Stimulated activated CD4-positive, alpha-beta T cell treated with anti-CD3 and anti-CD28 coated beads, Interleukin-1b, Interleukin-23, amount 100 ng/mL, for 1 hour (primary cell): ENCODE measurements at places on chromosomes 12 and 14.

GRCh38 chr14:24535737-24536136 lies 27.7 kb upstream of the CMA1 start:
- no peak for DNase-seq

GRCh38 chr12:114984634-114985061 lies 300.7 kb upstream of the TBX3 start:
- DNase-seq, result no peak

DNA sequence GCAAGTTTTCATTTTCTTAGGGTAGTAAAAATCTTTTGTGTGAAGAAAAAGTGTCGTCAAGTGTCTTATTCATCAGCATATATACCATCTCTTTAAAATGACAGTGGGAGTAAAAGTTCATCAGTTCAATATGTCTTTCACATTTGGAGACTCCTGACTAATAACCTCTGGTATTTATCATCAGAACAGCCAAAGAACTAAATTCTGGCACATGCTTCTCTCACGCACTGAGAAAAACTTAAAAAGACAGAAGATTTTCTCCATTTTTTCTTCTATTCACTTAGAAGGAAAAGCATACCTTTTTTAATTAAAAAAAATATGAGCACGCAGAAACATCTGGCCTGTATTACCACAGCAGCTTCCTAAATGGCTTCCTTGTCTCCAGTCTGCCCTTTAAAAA lies 265.7 kb downstream of the AKAP6 start:
- DNase-seq, result no peak

DNA sequence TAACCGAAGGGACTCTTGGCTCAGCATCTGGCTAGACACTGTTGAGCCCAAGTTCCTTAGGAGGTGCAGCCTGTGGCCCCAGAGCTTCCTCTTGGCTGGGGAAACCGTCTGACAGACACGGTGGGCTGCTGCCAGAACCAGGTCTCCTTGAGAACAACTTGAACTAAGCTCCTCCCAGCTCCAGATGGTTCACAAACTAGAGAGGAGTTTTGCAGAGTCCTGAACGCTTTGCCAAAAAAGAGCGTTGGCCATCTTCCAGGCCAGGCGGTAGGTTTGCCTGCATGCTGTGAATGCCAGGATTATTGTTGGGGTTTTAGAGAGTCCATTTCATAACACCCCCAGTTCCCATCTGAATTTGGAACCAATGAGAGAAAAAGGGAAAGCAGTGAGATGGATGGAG lies 399.8 kb downstream of the RGS6 start:
- no peak for DNase-seq

GRCh38 chr12:40248034-40248433 lies 23.2 kb downstream of the LRRK2 start:
- DNase-seq, result no peak

GRCh38 chr12:9758119-9758518 lies 2.6 kb downstream of the CD69 start:
- no peak for DNase-seq

DNA sequence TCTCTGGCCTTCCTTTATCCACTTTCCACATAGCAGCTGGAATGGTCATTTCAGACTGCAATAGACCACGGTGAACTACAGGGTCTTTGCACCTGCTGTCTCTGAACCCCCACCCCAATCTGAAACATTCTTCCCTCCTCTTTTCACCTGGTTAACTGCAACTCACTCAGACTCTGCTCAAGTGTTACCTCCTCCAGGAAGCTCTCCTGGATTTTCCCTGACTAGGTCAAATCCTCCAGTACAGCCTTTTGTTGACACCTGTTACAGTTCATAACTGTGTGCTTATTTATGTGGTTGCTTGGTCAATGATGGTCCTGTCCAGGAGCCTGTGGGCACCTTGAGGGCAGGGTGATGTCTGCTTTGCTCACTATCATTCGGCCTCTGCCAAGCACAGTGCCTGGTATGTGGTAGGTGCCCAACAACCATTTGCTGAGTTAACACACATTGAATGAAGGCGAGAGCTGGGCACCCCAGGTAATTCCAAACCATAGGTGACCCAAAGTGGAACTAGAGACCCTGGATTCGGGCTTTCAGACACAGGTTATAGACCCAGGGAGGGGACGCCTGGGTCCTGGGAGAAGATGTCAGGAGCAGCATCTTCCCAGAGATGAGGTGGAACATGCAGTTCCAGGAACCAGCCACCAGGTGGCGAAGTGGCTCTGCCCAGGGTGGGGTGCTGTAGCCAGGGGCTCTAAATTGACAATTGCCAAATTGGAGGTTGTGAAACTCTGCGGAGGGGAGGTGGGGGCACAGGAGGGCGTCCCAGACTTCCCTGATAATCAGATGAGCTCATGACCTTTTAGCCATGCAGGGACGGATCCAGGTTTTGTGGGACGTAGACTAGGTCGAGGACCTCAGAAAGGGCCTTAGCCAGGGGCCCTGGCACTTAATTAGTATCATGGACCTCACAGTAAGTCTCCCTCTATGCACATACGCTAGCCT lies 28.1 kb downstream of the TRPV4 start:
- peak; percentile 51 for DNase-seq

DNA sequence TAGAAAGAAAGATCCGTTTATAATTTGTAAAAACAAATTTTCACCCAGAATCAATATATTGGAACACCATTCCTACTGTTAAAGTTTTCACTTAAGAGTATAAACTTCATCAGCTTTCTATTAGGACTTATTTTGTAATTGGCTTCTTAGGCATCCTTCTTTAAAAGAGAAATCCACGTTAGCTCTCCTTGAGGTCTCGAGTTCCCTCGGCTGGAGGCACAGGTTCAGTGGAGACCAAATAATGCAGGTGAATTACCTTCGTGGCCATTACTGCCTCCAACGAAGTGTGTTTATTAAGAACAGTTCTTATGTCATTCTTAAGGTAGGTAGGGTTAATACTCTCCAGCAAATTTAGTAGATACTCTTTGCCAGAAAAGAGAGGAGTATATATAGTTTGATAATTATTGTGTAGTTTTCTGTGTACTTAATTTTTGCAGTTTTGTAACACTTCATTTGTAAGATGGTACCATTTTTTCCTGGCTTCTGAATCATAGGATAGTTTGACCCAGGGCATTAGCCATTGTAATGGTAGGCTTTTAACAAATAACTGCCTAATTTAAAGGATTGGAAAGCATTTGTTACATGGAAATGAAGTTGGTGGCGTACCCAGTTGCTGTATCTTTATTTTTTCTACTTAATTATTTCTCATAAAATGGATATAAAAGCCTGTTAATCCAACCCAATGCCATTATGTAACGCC lies 2.2 kb downstream of the CALM1 start:
- DNase-seq, result no peak

DNA sequence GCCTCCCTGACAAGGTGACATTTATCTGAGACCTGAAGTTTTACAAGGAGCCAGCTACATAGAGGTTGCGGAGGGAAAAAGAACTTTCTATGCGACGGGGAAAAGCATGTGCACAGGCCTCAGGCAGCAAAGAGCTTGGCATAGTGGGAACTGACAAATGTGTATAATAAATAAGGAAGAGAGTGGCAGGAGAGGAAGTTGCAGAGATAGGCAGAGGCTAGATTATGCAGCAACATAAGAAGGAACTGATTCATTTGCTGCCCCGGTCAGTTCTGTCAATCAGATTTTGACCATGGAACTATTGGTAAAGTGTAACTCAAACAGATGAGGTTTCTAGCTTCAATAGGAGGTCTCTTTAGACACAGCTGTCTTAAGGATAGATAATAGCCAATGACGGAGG lies 33.7 kb upstream of the RIC8B start:
- no peak for DNase-seq

DNA sequence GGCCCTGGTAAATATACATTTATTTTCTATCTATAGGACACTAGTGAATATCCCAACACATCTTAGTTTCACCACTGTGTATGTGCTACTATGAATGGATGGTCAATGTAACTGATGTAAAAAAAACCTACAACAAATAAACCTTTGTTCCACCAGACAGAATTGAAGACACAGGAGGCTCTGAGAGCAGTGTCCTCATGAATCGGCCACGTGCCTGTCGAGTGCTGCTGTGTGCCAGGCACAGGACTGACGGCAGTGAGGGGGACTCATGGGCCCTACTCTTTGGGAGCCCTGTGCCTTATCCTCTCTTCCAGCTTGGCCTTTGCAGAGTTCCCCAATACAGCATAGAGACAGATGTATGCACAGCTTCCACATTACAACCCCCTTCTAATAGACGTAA lies 18.2 kb downstream of the CINP start:
- no peak for DNase-seq

DNA sequence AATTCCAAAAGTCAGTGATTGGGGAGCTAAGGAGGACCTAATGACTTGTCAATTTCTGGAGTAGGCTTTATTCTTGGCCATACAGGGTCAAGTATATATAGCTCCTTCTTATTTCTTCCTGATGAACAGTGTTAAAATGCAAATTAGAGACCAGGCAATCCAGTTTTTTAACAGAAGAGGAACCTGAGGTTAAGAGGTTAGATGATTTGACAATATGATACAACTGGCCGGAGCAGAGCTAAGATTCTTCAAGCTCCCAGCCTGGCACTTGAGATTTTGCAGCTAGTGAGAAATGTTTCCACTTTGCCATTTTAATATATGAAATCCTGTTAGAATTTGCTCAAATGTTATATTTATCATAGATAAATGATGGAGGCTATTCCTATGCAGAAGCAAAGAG lies 204.0 kb downstream of the SSPN start:
- no peak for DNase-seq

DNA sequence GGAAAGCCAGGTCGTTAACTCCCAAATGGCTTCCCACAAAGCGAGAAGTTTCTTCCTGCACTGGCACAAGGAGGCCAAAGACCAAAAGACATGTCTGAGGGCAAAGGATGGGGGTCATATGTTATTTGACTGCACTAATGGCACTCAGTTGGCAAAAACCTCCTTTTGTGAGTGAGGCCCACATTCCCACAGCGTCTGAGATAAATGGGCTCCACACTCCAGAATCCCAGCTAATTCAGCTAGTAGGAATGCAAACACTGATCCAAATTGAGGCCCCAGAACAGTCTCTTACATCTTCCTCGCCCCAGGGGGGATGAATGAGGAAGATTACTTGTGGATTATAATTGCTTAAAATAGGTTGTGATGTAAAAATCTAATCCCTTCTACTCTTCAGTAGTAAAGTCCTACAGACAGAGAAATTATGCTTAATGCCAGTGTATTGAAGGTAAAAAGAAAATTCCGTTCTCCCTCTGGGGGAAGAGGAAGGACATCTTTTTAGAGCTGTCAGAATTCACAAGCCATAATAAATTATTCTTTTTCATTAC lies 86.4 kb upstream of the PIWIL1 start:
- no peak for DNase-seq

- DNase-seq, result no peak
These were observed 18.5 kb upstream of the PMCH start for GRCh38 chr12:102215992-102216691.

GRCh38 chr12:48986720-48987291 lies 8.7 kb downstream of the WNT1 start:
- no peak for DNase-seq

DNA sequence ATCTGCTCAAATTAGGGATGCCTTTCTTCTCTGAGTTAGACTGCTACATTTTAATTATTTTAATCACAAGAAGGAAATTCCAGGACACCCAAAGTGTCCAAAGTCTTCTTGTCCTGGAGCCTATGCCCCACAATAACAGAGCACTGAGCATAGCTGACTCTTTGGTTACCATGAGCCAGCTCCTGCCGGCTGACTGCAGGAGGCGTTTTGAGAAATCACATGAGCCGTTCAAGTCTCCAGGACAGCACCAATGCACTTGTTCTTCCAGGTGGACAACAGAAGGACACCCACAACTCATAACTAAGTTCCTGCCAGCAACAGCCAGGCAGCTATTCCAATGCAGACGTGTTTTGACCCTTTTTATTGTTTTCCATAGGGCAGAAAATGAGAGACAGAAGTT lies 46.0 kb upstream of the SRSF5 start:
- DNase-seq, result no peak

DNA sequence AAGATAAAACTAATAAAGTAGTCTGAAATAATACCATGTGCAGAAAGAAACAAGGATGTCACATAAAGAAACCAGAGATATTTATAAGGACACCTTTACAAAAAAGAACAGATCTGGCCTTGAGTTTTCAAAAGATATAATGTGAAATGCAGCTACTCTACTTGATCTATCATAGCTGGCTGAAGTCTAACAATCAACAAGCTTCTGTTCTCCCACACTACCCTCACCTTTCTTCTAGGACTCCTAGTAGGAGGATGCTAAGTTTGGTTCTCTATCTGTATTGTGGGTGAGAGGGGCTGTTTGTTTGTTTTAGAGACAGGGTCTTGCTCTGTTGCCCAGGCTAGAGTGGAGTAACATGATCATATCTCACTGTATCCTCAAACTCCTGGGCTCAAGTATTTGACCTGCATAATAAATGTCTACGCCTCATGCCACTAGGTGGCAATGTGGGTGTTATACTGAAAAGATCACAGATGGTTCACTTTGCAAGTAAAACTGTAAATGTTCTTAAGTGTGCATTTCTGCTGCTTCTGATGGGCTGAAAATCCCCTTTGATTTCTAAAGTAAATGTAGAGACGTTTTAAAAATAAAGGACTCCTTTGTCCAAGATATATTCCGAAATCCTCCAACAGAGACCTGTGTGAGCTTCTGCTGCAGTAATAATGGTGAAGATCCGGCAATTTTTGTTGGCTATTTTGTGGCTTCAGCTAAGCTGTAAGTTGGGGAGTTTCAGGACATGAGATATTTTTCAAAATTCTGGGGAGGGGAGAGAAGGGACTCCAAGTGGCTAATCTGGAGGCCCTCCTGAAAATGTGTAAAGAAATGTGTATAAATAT lies 269.3 kb downstream of the DAD1 start:
- DNase-seq, result no peak

DNA sequence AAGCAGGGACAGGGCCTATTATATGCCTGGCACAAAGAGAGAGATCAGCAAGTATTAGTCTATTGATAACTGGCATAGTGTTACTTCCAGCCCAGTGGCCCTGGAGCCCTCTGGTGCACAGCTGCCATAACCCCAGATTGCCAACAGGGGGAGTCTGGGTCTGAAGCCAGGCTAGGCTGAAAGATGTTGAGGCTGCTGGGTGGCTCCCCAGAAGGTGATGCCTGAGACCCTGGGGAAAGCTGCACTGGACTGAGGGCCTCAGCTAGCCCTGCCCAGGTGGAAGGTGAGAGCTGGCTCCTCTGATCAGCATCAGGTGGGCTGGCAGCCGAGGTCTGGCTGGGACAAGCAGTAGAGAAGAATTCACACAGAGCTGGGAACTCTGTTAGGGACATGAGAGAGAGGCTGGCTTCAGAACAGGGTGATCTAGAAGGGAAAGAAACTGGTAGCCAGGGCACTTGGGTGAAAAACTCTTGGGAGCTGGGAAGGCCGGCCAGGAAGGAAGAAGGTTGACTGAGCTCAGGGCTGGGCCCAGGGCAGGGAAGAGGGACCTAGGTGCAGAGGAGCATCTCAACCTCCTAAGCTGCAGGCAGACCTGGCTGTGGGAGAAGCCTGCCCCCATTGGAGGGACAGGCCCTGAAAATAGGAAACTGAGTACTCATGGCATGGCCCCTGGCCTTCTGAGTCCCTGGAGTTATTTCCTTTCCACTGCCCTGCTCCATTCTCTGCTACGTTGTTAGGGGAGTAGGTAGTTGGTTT lies 3.9 kb downstream of the GZMH start:
- peak; percentile 43 for DNase-seq

GRCh38 chr14:69625299-69626131 lies 14.1 kb downstream of the SUSD6 start:
- DNase-seq, result no peak

- DNase-seq, result no peak
These were observed 7.0 kb upstream of the MARK3 start for GRCh38 chr14:103378038-103378854.

GRCh38 chr12:107418981-107419380 lies 266.6 kb upstream of the PWP1 start:
- no peak for DNase-seq

GRCh38 chr12:9762369-9762768 lies 1.7 kb upstream of the CD69 start:
- DNase-seq, result no peak
